ENCODE measurements at places on chromosomes 3 and 15.

DNA sequence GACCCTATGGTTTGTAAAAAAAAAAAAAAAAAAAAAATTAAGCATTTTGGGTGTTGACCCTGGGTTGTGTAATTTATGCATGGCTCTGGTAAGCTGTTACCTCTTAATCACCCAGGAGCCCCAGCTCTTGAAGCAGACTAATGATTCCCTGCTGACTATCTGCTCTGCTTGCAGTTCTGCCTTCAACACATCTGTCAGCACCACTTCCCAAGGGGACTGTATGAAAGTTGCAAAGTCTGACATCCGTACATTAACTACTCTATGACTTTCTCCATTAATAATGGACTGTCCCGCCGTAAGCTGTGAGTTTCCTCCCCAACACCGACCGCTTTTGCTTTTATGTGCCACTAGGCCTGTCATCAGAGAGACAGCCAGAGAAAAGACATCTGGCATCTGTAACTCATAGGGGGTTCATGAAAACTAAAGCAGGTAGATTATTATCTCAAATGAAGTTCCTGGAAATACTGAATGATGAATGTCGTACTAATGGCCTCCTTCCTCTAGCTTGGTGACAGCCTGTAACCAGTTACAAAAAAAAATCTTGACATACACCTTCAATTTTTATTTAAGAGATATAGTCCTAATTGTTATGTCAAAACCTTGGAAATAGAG, 271.5 kb downstream of the IL5RA start:
- DNase-seq: no peak

DNA sequence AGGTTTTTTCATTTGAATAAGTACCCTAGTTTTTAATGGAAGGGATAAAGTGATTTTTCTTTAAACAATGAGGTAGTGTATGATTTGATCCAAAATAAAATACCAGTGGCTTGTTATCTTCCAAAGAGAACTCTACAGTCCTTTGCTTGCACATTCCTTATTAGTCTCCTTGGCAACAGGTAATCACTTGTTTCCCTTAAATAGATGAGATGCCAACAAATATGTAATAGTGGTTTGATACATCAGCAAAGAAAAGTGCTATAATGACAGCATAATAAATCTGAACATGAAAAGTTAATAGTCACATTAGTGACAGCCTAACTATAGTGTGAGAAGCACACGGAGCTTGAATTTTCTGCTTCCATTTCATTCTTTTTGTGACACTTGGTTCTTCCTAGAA, 360.2 kb downstream of the ZNF385D start:
- DNase-seq: no peak

DNA sequence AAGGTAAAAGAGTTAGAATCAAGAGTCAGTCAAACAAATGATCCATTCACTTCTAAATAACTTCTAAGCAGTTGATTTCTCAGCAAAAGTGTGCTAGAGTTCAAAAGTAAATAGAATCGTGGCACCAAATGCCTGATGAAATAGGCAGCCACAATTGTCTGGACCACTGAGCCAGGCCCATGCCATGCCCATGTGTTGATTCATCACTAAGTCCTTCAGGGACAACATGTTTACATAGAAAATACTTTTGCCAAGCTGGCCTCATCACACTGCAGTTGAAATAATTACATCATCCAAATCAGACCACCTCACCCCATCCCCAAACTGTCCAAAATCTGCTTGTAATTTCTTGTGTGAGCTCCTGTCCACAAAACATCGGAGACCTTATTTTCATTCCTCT, 216.3 kb downstream of the IGSF11 start:
- DNase-seq: no peak

GRCh38 chr15:70036585-70037291, 61.0 kb downstream of the TLE3 start:
- no peak for DNase-seq

DNA sequence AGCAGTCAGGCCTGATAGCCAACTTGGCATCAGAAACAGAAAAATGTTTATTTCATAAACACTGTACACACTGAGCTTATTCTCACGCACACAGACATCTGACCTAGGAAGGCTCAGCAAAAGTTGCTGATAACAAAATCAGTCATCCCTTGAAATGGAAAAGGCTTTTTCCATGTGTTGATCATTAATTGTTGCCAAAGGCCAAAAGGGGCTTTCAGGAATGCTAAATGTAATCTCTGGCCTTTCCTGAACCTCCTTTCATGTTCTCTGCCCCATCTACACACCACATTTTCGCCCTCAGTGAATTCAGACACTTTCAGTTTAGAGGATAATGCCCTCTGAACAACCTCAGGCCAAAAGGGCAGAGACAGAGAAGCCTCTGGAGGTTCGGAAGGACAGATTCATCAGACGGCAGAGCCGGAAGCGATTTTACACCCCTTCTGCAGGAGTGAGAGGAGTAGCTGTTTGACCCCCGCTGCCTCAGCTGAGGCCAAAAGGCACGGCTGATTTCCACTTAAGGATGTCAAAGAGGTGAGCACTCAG, 14.5 kb downstream of the RTP4 start:
- no peak for DNase-seq

DNA sequence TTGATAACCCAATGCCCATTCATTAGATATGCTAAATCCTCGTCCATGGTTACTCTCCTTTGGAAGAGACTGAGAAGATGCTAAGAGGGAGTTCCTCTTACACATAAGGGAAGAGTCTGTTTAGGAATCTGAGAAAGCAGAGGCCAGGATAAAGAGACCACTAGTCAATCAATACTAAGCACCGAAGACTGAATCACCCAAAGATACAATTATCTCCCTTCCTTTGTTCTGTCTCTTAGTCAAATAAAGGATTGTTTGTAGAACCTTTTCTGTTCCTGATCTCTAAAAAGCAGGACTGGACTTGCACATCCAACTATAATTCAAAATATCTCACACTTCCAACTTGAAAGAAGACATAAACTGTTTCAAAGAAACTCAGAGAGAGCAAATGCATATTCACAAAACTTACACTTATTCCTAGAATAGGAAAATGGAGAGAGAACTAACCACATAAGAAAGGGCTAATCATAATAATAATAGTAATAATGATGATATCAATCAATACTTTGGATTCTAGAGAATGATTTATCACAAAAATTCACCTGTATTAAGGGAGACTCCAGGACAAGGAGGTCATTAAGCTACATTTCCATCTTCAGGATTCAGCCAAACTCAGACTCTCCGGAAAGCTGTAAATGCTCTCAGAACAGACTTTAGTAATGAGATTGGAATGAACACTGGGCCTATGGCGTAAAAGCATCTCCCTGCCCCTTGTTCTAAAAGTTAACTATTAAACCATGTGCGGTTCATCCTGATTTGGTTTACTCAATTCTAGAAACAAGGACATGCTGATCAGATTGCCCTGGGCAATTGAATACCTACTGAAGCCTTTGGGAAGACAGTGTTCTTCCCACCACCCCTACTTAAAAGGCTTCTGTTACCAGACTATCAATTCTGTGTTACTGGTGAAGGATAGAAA, 401.5 kb downstream of the ZBTB20 start:
- DNase-seq: no peak

GRCh38 chr15:85406916-85407315, 26.5 kb downstream of the AKAP13 start:
- DNase-seq: no peak

DNA sequence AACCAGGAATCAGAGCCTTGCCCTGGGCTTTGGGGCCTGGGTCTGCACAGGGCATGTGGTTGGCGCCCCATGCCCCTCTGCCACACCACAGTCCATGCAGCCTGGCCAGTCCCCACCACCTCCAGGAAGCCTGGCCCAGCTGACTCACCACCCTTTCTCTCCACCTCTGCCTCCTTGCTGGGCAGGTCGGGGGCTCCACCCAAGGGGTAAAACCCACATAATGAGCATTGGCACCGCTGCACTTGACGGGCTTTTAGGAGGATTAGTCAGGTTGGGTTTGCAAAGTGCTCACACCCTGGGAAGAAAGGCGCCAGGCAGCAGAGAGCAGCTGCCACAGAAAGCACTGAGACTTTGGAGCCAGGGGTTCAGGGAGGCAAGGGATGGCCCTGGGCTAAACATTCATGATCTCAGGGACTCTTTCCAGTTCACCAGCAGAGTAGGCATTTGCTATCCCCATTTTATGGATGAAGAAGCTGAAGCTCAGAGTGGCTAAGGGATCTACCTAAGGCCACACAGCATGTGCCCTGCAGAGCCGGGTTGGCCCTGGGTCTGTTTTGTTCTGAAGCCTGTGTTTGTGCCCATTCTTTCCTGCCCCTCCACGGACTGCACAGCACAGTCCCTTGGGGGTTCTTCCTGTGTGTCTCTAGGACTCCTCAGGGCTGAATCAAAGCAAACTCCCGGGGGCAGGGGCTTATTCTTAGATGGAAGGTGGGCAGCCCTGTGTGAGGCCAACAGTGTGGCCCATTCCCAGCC, 113.4 kb downstream of the ETFA start:
- DNase-seq: no peak

- no peak for DNase-seq
These were observed 68.2 kb downstream of the TBC1D5 start for GRCh38 chr3:17674082-17674686.

DNA sequence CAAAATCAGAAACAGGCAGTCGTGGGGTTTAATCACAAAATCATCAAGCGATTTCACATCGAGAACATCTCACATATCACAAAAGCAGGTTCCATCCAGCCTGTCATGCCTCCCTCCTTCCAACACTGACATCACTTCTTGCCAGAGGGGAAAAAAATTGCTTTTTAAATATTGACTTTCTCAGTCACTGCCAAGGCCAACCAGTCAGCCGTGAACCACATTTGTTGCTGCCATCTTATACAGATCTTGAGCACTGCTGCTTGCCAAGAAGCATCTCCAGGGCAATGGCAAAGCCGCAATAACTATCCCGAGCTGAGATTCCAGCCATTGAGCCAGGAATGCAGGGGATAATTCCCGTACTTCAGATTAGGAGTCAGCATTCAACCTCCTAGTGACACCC, 174.6 kb downstream of the ANXA2 start:
- DNase-seq: no peak

DNA sequence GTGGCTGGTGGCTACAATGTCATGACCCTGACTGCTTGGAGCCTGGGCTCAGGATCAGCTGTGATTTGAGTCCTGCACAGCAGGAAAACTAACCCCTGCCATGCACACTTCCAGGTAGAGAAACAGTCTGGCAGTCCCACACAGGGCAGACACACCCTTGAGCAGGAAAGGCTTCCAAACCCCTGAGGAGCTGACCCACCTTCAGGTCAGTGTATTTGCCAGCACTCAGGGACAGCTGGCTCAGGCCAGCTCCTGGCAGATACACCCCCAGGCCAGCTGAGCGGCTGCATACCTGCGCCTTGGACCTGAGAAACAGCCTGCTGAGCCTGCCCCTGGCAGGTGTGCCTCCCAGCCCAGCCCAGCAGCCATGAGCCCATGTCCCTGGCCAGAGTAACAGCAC, 22.2 kb upstream of the CDAN1 start:
- no peak for DNase-seq

GRCh38 chr3:73021301-73021835, 24.8 kb downstream of the PPP4R2 start:
- DNase-seq: no peak

- no peak for DNase-seq
These were observed 47.1 kb upstream of the SERPINI2 start for GRCh38 chr3:167521006-167521355.

DNA sequence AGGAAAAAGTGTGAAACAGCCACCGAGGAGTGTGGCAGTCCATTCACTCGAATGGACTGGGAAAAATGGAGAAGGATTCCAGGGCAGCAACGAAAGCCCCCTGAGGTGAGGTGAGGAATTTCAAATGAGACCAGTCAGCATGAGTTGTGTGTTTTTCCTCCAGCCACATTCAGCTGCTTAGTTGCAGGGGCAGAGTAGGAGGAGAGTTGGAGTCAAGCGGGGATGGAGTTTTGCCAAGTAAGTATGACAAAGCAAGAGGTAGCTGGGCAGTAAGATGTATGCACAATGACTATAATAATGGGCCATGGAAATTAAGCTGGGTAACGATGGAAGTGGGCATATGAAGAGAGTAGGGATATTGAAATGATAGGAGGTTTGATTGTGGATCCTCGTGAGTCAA, 64.4 kb downstream of the CCDC54 start:
- no peak for DNase-seq

DNA sequence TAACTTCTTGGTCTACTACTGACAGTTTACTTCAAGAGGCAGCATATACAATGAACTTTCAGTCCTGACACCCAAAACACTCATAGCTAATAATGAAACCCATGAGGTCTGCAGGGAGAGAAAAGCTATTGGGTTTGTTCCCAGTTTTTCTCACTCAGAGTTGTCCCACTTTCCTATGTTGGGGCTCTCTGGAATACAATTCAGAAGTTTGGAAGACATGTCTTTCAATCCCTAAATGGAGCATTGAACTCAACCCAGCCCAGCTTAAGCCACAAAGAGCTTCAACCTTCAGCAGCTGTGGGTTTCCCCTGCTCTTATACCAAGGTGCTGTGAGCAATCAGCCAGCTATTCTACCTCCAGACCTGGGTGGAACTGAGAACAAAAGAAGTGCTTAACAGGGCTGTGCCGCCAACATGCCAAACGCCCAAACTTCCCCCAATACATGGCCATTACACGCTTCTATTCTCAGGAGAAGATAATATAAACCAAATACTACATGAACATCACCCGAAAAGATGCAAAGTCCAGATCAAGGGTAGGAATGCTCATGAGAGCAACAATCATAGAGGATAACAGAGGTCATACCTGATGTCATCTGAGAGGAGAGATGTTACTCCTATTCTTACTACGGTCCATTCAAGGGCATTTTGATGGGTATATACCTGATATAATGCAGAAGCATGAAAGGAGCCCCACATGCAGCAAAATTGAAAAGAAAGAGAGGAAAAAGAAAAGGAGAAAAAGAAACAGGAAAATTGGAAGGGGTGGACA, 131.2 kb upstream of the TGFBR2 start:
- no peak for DNase-seq

All from type B pancreatic cell (in vitro differentiated cells).